Astrocyte of the hippocampus (primary cell): ENCODE measurements at places on chromosomes 3 and 15.
A peak's percentile ranks its signal among the peaks of the same experiment; 100 is the strongest.

DNA sequence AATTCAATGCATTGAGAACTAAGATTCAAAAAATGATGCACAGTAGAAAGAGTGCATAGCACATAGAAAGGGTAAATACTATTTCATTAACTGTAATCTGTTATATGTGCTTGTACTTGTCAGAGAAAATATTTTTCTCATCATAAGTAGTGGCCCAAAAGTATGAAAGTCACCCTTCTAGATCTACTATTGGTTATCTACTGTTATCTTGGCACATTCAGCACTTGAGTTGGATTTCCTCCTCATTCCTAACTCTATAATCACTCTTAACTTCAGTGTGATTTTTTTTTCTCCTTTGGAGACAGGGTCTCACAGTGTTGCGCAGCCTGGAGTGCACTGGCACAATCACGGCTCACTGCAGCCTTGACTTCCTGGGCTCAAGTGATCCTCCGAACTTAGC lies 194.4 kb downstream of the PCCB start:
- DNase-seq: no peak

DNA sequence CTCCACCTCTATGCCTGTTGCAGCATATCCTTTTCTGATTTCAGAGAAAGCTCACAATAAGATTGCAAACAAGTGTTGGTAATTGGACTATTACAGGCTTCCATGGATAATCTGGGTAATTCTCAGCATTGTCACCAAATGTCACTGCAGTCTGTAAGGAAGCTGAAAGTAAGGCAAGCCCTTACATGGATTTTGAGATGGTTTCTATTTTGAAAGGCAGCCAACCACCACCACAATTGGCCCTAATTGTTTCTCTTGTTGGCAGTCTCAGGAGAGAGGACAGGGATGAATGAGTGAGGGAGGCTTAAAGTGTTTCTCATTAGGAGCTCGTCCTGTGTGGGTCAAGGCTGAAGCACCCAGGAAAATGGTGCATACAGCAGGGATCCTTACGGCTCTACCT lies 879.9 kb downstream of the TUSC7 start:
- peak; percentile 79 for DNase-seq

GRCh38 chr3:17738921-17739320 lies 3.5 kb downstream of the TBC1D5 start:
- DNase-seq: no peak

- DNase-seq: no peak
Measured at GRCh38 chr3:124969963-124970722, 35.6 kb upstream of the MUC13 start.

- DNase-seq: no peak
Measured at GRCh38 chr3:126365351-126366277, 8.4 kb upstream of the KLF15 start.

DNA sequence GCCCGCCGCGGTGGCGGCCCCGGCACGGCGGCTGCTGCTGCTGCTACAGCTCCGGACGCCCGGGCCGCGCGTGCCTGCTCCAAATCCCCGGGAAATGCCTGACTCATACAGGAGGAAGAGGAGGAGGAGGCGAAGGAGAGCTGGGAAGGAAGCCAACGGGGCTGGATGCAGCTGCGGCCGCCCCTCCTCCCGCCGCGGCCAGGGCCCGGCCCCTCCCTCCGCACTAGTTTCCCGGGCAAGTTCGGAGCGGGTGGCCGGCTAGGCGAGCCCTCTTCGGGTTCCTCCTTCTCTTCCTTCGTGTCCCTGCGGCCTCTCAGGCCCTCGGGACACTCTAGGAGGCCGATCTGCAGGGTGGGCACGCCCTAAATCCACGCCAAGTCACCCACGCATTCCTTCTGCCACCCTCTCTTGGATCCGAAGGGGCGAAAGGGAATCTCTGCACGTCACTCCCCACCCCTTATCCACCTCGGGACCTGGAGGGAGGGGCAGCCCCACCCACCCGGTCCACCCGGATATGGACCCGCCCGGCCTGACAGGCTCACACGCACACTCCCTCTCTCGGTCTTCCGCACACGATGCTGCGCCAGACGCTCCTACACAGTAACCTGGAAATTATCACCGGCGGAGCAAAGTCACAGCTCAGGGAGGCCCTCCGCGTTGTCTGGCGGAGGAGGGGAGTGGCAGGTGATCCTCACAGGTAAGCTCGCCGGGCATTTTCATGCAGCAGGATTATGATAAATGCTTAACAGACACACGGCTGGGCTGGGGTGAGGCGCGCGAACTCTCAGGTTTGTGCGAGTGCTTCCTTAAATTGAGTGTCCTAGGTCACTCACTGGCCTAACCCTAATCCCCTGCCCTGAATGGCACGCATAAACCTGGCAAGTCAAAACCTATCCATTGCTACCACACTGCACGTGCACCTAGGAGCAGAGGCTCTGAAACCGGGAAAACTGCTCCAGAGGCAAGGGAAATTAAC lies at the start of the genes OSBPL10 and ZNF860:
TSS of gene OSBPL10 (minus strand) at position 57 of the 976 bp plus-strand sequence. CDS start 83 bp downstream, outside the sequence.
TSS of gene ZNF860 (plus strand) at position 545 of the 976 bp plus-strand sequence. CDS start 7,330 bp downstream, outside the sequence.
- peak; percentile 94 for DNase-seq

- peak; percentile 48 for DNase-seq
Measured at GRCh38 chr3:141894524-141895176, 18.2 kb downstream of the ATP1B3 start.

GRCh38 chr3:116920826-116921610 lies 211.4 kb downstream of the TUSC7 start:
- no peak for DNase-seq

DNA sequence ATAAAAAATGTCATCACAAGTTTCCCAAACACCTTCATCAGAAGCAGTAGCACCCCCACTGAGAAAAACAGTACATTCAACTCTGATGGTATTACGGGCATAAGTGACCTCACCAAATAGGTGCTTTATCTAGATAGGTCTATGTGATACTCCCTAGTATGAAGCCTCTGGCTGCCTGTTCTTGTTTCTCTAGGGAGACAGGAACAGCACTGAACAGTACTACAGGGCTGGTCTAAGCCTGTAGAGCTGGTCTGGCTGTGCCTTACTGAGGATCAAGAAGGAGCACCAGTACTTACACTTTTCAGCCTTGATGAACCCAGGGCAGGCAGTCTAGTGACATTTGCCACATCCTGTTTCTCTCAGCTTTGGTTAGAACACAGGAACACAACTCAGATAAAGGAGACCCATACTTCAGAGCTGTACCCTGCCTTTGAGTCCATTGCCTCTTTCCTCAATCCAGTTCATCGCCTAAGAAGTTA lies 35.9 kb downstream of the OXNAD1 start:
- DNase-seq: no peak

GRCh38 chr15:27353856-27354255 lies 382.9 kb downstream of the GABRG3 start:
- peak; percentile 86 for DNase-seq

DNA sequence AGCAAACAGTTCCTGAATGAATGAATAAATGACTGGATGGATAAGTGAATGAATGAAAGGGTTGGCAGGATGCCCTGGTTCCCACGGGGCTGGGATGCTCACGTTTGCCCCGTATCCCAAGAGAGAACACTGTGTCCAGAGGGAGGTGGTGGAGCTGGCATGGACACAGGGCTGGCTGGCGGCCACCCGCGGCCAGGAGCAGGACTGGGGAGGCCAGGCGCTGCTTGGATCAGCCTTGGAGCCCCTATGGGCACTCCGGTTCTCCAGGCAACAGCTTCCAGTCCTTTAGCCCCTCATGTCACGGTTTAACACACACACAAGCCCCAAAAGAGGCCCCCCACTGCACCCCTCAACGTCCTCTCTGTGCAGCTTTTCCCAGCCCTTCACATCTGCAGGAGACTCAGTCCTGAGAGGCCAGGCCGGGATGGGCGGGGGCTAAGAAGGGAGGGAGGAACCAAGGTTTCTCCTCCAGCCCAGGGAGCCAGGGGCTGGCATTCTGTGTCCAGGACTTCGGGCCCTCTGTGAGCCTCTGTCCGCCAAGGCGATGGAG lies 86.0 kb upstream of the ALDH1L1 start:
- peak; percentile 60 for DNase-seq

DNA sequence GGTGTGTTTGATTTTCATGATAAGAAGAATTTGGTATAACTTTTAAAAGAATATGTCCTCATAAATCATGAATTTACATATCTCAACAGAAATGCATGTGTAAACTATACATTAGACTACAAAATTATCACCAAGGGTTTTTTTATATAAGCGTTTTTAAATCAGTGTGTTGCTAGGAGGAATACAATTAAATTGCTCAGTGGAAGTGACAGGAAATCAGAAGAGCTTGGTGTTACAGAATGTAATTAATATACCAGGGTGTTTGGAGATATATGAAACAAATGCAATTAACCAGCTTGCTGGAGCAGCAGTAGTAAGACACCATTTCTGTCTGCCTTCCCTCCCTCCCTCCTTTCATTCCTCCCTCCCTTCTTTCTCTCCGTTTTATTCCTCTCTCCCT lies 2.4 kb downstream of the ROBO2 start:
- DNase-seq: no peak

DNA sequence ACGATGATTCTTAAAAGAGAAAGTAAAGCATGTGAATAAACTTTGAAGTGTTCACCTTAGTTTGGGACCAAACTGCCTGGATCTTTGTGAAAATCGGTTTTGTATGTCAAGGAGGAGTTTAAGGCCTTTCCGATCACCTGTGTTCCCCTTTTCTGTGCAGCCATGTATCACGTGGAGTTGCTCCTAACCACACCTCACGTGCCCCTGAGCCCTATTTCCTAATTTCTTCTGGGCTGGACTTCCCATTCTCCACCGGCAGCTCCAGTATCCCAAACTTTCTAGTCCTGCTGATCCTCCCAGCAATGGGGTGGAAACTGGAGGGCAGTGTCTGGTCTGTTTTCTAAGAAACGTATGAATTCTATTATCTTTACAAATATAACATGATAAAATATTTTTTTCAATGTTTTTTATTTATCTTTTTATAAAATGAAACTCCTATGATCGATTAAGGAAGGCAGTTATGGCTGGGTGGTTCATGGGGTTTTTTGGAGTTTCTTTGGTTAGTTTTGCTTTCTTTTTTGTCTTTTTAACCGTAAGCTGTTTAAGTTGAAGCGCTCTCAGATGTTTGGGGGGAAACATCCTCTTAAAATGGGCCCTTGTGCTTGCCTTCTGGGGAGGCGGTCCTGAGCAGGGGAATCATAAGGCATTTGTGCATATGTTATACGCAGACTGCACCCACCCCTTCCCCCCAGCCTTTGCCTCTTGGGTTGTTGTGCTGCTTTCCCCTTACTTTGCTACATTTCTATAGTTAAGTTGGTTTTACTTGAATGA lies 43.6 kb upstream of the WWTR1 start:
- no peak for DNase-seq

DNA sequence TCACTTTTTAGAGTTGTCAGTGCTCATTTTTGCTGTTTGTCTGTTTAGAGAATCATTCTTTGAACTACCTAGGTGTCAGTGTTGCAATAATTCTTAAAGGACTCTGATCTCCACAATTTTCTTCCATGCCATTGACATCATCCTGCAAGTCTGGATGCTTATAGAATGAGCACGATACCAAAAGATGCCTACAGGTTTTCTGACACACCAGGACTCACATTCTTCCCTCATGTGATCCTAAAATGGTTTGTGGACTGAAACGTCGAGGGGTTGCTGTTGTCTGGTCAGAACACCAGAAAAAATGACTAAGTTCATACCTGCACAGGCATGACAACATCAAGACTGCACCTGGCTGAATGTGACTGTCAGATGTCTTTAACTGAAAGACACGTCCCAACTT lies 95.9 kb downstream of the SEMA5B start:
- DNase-seq: no peak

- no peak for DNase-seq
Measured at GRCh38 chr3:141164852-141165251, 66.8 kb upstream of the PXYLP1 start.

- peak; percentile 68 for DNase-seq
Measured at GRCh38 chr3:45225465-45226205, 452 bp downstream of the TMEM158 start.

- DNase-seq: no peak
Measured at GRCh38 chr3:38268087-38268486, 2.5 kb downstream of the SLC22A13 start.

- DNase-seq: no peak
Measured at GRCh38 chr15:70417535-70417934, 319.8 kb upstream of the TLE3 start.

- DNase-seq: peak; percentile 84
Measured at GRCh38 chr15:70264014-70264582, 166.4 kb upstream of the TLE3 start.

DNA sequence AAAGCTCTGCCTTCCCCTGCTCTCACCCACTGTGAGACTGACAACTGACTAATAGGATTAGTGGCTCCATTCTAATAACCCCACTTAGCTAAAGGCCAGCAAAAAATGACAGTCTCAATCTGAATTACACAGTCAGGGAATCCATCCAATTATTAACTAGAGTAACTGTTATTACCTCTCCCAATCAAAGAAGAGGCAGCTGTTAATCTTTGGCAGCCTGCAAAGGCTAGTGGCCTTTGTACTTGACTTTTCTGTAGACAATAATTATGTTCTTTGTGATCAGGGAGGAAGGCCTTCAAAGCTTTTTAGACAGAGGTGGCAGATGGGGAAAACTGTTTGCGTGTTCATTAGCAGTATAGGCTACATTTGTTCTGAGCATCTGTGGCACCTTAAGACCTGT lies 177.7 kb downstream of the ISL2 start:
- DNase-seq: no peak

DNA sequence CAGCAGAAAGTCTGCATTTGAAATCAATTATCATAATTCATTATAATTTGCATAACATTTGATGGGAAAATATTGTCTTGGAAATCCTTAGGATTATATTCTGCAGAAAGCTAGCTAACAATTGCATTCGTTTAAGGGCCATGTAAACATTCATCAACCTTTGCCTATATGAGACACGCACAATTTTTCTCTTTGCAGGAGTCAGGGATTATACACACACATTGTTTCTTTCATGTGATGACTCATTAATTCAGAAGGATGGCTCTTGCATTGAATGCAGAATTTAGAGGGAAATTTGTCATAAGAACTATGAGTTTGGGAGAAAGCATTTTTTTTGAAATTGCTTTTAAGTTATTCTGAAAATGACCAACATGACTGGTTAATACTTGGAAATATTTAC lies 844.7 kb downstream of the DIPK2A start:
- no peak for DNase-seq

- DNase-seq: no peak
Measured at GRCh38 chr3:112030901-112031300, 3.6 kb upstream of the TMPRSS7 start.

GRCh38 chr15:60893886-60894285 lies 335.2 kb downstream of the RORA start:
- DNase-seq: no peak

- no peak for DNase-seq
Measured at GRCh38 chr3:115281697-115282675, 134.9 kb upstream of the ZBTB20 start.
